Activated naive CD4-positive, alpha-beta T cell treated with anti-CD3 and anti-CD28 coated beads, Interleukin-2, amount 50 U/mL, for 72 hours (primary cell): ENCODE measurements at places on chromosomes 1 and 21. TPM values are rescaled to one million over a fixed set of nuclear protein-coding genes. Genes with fewer than 3 reads are reported as not detected.

- no peak for DNase-seq
Observed at GRCh38 chr21:43911015-43911934, 46.3 kb downstream of the AGPAT3 start.

DNA sequence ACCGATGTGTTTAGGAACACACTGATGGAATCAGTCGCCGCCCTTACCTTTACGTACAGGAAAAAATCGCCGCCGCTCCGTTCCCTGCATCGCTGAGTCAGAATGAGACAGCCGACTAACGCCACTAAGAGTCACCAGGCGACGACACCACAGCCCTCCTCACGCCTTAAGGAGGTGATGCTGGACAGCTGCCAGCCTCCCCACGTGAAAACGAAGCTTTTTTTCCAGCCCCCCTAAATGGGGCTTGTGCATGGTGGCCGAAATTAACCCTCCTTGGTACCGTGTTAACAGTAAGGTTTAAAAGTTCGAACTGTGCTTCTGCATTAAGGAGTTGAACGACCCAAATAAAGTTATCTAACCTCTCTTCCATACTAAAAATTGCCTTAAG lies 511 bp downstream of the DNTTIP2 start:
- peak; percentile 48 for DNase-seq

DNA sequence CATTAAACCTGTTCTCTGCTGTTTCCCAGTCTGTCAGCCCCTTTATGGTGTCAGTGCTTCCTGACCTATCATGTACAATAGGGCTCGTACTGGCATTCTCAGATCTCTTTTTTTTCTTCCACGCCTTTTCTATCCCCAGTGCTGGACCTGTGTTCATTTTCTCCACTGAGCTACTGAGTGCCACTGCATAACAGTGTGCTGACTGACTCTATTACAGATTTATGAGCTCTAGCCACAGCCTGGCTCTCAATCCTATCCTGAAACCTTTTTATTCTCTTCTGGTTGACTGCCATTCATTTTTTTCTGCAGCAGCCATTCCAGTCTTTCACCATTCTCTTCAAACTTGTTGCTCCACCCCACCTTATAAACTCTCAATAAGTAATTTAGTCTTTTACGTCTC lies 59.6 kb upstream of the MACF1 start:
- no peak for DNase-seq

- no peak for DNase-seq
Observed at GRCh38 chr1:109765896-109766615, 2.3 kb upstream of the EPS8L3 start.

- no peak for DNase-seq
Observed at GRCh38 chr1:182101415-182102042, 40.0 kb upstream of the ZNF648 start.

DNA sequence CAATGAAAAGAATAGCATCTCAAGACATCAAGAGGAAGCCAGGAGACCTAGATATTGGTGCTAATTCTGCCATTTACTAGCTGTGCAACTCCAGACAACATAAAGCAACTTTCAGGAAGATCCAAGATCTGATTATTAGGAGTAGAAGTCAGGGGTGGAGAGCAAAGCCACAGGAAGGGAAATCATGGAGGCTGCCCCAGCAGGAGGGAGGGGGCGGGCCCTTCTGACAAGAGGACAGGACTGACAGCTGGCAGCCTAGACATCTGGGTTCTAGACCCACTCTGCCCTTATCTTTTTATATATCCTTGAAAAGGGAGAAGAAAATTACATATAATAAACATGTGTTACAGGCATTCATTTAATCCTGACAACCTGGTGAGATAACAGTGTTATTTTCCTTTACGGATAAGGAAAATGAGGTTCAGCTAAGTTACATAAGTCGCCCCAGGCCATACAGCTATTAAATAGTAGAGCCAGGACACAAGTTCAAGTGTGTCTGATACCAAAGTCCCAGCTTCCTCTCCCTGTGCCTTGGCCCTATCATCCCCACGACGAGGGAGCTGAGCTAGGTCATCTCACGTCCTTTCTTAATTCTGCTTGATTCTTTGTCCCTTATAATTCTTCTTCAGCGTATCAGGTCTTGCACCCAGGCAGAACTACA lies 46.6 kb downstream of the ARHGEF11 start:
- no peak for DNase-seq

DNA sequence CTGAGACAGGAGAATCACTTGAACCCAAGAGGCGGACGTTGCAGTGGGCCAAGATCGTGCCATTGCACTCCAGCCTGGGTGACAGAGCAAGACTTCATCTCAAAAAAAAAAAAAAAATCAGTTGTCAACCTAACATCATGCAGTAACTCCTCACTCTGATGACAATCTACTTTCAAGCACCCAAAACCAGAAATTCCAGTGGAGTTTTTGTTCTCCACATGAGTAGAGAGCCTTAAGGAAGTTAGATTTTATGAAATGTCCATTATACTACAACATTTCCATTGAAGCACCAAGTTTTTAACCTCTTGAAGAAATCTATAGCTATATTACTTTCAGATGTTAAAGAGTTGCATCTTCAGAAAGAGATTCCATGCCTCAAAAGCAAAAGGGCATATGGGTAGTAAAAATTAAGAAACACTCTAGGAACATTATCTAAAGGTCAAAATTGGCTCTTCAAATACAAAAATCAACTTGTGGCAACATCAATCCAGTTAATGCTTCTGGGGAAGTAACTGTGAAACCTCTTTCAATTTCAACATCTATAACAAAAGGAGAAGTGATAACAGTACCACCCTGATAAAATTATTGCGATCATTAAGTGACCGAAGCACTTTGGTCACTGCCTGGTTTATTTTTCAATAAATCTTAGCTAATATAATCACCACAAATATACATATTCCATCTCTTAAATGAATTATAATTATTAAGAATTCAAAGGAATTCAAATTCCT lies 7.7 kb downstream of the LPGAT1 start:
- no peak for DNase-seq

DNA sequence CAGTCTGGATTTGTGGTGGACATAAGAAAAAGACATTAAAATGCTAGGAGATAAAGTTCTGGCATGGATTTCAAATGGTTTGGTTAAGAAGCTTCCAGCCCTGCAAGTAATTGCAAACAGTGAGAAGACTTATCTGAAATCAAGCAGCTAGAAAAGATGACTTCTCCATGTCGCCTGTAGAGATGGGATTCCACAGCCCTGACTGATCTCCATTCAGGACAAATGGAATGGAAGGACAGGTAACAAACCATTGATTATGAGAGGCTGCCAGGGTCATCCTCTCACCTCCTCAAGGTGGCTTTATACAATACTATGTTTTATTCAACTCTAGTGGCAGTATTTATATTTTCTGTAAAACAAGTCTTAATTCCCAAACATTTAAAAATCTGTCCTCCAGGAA lies 237.9 kb downstream of the HLX start:
- DNase-seq: no peak

DNA sequence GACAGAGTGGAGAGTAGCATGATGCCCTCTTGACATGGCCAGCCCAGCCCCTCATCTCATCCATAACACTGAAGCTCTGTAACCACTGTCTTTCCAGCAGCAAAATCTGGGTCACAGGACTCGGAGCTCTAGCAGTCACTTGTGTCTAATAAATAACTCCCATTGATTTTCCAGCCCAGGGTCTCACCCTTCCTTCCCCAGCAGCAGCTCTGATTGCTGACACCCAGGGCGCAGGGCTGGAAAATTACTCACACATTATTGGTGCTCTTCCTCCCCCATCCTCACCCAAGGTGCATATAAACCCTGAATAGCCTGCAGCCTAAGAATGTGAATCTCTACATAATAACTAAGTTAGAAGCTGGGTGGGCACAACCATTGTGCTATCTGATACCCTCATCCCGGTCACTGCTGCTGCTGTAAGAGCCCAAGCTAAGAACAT lies 21.1 kb upstream of the OR10J5 start:
- DNase-seq: no peak

DNA sequence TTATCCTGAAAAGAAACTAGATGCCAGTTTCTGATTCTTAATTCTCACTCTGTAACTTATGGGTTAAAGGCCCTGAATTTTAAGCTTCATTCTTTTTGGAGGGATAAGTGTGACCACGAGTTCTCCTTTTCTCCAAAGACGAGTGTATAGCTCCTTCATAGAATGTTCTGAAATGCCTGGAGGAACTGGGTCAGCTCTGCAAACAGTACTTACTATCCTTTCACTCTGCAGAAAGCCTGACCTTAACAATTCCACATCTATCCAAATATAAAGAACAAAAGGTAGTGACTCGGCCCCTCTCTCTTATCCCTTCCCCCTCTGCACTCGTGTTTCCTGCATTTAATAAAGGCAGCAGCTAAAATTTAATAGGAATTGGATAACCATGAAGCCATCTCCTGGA lies 150.5 kb downstream of the LYPLAL1 start:
- no peak for DNase-seq

GRCh38 chr1:102891868-102892625 lies 216.3 kb downstream of the COL11A1 start:
- no peak for DNase-seq

- DNase-seq: no peak
Observed at GRCh38 chr21:29235714-29236197, 63.0 kb upstream of the BACH1 start.

GRCh38 chr1:94866164-94866807 lies 46.1 kb downstream of the SLC44A3 start:
- no peak for DNase-seq

DNA sequence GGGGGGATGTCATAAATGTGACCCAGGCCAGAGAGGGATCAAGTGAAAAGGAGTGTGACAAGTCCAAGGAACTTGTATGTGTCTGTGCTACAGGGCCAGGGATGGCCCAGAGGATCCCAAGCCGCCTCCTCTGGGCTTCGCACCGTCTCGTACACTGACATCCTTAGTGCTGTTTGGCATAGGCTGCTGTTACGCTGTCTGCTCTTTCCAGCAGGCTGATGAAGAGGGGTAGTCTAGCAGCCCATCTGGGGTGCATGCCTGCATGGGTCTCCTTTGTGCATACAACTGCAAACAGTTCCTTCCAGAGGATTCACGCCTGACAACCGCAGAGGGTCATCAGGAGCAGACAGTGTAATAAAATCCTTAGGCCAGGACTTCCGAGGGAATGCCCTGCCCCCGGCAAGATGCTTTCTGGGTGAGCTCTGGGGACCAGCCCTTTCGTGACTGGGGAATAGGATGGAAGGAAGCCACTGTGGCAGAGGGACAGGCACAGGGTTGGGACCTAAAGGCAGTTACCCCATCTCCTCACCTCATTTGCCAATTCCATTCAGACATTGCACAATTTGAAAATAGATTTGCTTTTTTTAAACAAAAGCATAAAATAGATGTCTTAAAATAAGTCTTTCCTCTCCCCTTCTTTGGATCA lies 6.3 kb upstream of the GOLT1A start:
- DNase-seq: no peak

- no peak for DNase-seq
Observed at GRCh38 chr1:180198196-180198595, 31.9 kb upstream of the LHX4 start.

DNA sequence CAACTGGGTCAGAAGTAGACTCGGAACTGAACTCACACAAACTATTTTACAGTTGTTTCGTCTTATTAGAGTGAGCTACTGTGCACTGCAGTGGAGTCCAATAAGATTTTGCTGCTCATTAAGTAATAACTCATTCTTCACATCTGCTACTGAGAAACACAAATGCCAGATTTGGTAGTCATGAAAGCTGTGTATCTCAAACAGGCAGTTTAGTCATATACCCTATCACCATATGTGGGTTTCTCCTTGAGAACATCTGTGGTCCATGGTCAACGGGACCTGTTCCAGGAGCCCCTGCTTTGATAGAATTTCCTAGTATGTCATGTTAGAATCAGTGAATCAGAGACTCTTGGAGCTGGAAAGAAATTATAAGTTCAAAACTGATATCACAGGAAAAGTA lies 60.4 kb downstream of the ALG14 start:
- DNase-seq: no peak

- DNase-seq: no peak
Observed at GRCh38 chr1:166273618-166274017, 106.8 kb upstream of the FAM78B start.

DNA sequence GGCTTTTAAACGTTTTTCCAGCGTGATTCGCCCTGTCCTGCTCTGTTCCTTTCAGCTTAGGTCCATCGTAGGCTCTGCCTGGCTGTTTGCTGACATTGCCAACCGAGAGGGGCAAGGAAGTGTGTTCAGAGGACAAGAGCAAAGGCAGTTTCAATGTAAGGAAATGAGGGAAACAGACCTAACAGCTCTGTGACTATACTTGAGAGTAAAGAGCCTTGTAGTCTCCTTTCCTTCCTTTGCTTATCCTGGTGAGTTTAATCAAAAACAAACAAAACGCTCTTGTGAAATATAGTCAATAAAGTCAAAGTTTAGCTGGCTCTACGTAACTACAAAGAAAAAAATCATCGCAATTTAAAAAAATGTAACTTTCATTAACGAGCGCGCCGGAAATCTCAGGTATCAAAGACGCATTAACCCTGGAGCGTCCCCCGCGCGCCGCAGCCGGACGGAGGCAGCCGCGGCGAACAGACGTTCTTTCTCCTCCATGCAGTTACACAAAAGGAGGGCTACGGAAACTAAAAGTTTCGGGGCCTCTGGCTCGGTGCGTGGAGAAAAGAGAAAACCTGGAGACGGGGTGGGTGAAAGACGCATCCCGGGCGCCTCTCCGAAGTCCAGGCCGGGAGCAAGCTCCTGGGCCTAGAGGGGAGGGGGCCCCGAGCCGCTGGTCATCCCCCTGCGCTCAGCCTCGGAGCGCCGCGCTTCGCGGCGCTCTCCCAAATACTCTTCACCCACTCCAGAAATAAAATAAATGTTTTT lies 617 bp upstream of the ADGRL2 start:
- no peak for DNase-seq

- DNase-seq: no peak
Observed at GRCh38 chr21:39660191-39660980, 47.6 kb downstream of the B3GALT5 start.

DNA sequence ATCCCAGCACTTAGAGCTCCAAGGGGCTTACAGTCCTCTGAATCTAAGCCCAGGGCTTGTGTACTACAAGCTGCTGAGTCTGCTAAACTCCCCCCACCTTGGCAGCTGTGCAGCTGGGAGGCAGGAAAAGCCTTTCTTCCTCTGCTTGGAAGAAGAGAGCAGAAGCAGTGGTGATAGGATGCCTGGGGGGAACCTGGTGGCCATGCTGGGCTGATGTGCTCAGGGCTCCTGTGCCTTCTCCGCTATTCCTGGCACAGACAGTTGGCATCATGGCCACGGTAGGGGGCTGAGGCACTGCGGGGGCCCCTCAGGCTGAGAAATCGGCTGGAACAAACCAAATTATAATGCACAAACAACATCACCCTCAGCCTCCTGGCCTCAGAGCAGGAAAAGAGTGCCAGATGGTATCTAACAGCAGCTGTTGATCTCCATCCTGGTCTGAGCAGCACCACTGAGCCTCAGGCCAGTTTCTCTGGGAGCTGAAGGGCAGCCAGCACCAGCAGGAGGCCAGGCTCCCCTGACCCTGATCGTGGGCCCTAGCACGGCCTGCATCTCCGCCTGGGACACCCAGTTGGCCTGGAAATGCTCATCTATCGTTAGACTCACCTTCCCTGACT lies 35.8 kb downstream of the ECE1 start:
- no peak for DNase-seq

Gene SH3BGR
- 3.2 TPM for total RNA-seq

Gene DIRAS3
- not detected for total RNA-seq

Gene ABCG1
- 15.4 TPM for total RNA-seq

Gene ATP8B2
- 56.1 TPM for total RNA-seq

Gene SLAMF6
- 55.2 TPM for total RNA-seq

Gene LORICRIN
- total RNA-seq: not detected

Gene MATN1
- total RNA-seq: 0.31 TPM

Gene DNASE2B
- total RNA-seq: not detected

Gene SELENBP1
- total RNA-seq: not detected

Gene KCNE2
- total RNA-seq: not detected

Gene ANP32E
- total RNA-seq: 187 TPM

Gene LIN28A
- not detected for total RNA-seq

Gene IFI44L
- total RNA-seq: 8.4 TPM

Gene RIMS3
- 8.3 TPM for total RNA-seq

Gene CR1
- 0.08 TPM for total RNA-seq

Gene IKBKE
- 40.7 TPM for total RNA-seq
